ENCODE measurements at places on chromosomes 4 and X.

DNA sequence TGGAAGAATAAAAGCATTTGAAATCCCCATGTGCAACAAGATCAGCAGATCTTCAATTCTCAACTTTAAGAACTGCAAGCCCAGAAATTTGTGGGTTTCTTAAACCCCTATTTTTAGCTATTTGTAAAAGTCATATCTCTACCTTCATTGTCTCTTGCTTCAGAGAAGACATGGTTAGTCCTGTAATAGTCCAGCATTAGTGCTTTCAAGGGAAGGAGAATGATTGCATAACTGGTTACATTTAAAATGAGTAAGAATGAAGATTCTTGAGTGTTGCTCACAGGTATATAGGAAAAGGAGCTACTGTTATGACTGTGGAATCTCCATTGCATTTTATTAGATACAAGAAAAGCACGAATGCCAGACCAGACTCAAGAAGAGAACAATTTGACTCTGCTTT, 84.0 kb downstream of the CCSER1 start:
- no peak for DNase-seq

DNA sequence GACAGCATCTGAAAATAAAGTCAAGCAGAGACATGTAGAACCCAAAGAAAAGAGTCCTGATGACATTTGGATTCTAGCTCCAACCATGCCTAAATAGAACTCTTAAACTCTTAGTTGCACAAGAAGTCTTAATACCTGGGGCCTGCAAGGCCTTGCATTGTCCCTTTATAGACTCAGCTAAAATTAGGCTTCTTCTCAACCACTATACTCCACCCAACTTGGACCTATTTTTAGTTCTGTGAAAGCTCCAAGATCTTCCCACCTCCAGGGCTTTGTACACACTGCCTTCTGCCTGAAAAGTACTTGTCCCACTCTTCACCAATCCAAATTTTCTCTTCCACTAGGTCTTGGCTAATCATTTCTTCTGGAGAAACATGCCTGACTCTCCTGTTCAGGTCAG, 36.5 kb downstream of the PLK4 start:
- no peak for DNase-seq

GRCh38 chr4:113636877-113637276, 124.7 kb downstream of the CAMK2D start:
- no peak for DNase-seq

GRCh38 chr4:7058792-7059191, 9.1 kb downstream of the GRPEL1 start:
- DNase-seq = no peak

DNA sequence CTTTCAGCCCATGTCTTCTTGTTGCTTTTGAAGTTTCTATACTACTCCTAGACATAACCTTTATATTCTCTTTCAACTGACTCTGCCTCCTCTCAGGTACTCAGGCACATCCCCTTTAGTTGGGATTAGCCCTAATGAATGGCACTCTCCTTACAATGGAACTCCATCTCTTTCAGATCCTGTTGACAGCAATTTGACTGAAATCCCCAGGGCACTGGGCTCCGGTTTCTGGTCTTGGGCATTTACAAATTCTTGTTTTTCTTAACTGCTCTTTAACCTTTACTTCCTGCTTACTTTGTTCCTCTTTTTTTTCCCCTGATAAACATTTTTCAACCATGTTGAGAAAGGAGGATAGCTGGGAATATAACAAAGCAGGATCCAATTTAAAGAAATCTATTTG, 68.9 kb downstream of the ENOX2 start:
- no peak for DNase-seq

DNA sequence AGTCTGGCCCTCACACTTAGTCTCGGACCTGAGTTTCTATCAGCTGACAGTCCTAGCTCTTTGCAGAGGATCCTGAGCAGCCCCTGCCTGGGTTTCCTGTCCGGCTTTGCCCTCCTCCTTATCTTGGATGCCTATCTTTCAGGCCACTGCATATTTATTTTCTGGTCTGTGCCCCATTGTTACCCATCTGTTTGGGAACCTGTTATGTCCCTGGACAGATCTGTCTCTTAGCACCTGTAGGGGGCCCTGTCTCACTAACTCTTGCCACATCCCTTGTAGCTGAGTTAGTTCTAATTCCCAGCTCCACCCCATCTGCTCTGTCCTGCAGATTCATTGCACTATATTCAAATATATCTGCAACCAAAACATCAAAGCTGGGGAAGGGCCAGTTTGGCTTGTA, 514.9 kb upstream of the LCORL start:
- no peak for DNase-seq
